ENCODE measurements at places on chromosomes 5 and 9. TPM values are rescaled to one million over a fixed set of nuclear protein-coding genes. Genes with fewer than 3 reads are reported as not detected.

- DNase-seq, result no peak
Measured at GRCh38 chr9:105694848-105695581, 674 bp downstream of the TMEM38B start.

GRCh38 chr5:68345171-68345570 is 129.6 kb downstream of the PIK3R1 start:
- DNase-seq, result no peak

GRCh38 chr5:74660873-74661272 is 20.3 kb upstream of the ENC1 start:
- no peak for DNase-seq

DNA sequence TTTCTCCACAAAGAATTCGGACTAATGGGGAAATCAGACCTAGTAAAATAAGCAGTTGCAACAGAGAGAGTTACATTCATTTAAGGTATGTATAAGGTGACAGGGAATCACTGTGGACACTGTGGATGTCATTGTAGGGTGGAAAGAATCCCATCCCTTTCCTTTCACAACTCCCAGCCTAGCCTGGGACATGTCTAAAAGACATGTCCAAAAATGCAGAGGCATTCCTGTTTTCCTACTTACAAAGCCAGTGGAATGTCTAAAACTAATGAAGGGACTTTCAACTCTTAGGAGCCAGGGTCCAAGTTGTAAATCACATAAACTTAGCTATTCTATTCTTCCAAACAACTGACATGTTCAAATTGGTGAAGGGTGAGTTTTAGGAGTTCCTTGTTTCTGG is 511.0 kb downstream of the PRELID2 start:
- DNase-seq, result no peak

GRCh38 chr5:178477802-178478201 is 112.4 kb downstream of the COL23A1 start:
- no peak for DNase-seq

DNA sequence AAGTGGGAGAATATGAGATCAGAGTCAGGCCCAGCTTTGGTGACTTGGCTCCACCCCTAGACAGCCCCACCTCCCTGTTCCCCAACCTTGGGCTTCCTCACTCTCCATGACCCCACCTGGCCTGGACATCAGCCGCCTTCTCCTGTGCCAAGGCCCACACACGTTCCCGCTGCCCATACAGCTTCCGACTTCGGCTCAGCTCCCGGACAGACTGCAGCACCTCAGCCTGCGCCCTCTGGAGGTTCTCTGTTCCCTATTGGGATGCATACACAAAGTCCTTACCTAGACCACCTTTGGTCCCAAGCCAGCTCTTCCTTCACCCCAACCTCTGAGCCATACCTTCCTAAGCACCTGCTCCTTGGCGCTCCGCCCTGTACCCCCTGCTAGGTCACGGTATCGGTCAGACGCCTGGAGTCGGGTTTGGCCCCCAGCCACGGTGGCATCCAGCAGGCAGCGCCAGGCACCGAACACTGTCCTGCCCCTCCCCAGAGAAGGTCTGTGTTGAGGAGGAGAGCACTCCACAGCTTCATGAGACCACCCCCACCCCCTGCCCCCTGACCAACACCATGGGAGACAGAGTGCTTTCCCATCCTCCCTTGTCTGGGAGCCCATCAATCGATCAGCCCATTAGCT is 2.0 kb downstream of the FCHSD1 start:
- DNase-seq, result no peak

- no peak for DNase-seq
Measured at GRCh38 chr9:133029994-133030316, 842 bp upstream of the GTF3C5 start.

DNA sequence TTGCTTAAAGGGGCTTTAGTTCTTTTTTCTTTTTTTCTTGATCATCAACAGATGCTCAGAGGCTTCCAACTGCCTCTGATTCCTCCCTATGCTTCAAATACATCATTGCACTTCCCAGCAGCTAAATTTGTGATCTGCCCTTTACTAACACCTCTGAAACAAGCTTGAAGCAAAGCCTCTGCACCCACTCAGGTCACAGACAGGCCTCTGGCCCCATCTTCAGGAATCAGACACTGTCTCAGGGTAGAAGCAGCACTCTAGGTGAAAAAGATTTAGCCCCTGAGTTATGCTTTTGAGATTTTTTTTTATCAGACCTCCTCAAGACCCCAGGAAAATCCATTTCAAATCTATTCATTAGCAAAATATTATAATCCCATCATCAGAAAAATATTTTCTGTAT is 91.5 kb downstream of the MAMDC2 start:
- DNase-seq, result no peak

DNA sequence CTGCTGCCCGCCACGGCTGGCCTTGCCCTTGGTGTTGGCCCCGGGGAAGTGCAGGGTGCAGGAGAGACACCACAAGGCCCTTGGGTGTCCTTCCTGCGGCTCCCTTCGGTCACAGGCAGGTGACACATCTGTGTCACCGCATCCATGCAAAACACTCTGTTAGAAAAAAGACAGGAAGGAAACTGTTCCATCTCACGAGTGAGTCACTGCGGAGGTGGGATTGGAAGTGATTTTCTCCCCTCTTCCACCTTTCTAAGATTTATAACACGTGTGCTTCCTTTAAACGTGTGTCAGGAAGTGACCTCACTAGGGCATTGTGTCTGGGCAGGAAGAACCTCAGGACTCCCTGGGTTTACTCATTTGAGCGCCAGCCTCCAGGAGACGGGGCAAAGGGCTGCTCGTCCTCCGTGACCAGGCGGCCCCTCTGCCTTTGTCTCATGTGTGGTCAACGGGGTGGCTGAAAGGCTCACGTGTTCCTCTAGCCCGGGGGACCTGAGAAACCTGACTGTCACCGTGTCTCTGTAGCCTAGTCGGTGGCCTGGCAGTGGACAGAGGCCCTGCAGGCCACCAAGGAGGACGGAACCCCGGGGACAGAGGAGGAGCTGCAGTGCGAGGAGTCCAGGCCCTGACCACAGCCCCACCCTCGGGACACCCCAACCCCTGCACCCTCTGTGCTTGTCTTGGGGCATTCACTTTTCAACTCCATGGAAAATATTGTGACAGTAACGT is 4.9 kb upstream of the LCN1 start:
- DNase-seq, result peak; percentile 24

GRCh38 chr9:29802454-29802853 is 2229.2 kb upstream of the C9orf72 start:
- no peak for DNase-seq

DNA sequence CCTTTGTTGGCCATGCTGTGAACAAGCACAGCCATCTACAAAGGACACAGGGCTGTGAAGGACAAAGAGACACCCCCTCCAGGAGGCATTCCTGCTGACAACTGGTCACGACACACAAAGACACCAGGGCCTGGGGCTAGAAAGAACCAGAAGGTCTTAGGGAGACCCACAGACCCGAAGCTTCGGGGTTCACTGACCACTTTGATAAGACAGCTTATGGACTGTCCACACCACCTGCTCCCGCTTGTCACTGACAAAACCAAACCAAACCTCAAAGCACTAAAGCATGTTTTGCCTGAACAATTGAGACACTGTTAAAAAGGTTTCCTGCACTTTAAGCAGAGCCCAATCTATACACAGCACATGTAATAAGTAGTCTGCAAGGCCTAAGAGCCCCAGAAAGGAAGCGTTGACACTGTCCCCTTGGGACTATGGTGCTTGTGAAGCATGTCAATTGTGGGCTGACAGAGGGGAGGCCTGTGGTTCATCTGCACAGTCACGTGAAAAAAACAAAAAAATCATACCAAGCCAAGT is 185.0 kb downstream of the GAPVD1 start:
- DNase-seq, result no peak

GRCh38 chr9:78585909-78586308 is 289.0 kb downstream of the PSAT1 start:
- DNase-seq, result no peak

DNA sequence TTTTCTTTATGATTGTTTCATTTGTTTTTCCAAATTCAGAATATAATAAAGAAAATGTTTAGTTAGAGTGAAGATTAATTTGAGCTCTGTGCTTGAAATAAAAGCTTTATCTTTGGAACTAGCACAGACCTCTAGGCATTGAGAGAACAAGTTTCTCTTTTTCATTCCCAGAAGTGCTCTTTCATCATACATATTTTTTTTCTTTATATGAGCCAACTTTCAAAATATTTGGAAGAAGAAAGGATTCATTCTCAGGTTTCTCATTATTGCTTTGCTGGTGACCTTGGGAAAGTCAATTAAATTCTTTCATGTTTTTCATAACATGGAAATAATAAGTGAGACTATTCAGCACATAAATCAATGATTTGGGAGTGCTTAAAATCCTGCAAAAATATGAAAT is 16.8 kb downstream of the CTXN3 start:
- no peak for DNase-seq

DNA sequence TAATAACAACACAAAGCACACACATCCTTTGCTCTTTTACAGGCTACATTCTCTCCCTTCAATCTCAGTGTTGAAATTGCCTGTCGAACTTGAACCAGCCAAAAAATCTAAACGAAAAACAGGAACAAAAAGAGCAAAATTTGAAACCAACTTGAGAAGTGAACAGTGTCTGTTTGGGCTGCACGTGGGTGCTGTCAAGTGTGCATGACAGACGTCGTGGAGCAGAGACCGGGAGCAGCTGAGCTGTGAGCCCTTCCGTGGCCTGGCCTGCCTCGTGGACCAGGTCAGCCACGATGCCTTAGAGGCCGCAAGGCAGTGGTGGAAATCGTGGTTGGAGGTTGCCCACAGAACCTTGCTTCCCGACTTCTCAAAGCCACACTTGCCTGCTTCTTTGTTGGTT is 34.8 kb upstream of the DENND1A start:
- no peak for DNase-seq

DNA sequence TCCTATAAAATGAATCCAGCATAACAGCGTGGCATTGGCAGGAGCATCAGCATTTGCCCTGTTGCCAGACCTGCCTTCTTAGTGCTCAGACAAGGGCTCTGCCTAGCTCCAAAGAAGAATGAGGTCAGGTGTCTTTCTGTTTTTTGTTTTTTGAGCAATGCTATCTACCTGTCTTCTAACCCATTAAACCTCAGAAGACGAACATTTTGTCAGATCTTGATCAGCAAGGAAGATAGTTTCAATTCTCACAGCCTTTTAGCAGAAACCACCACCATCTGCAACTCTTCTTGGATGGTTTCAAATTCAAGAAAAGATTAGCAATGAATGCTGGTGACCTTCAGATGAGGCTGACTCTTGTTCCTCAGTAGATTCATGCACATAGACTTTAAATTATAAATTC is 103.5 kb upstream of the IQGAP2 start:
- no peak for DNase-seq

GRCh38 chr9:130409246-130409645 is 35.5 kb upstream of the ASS1 start:
- DNase-seq, result no peak

DNA sequence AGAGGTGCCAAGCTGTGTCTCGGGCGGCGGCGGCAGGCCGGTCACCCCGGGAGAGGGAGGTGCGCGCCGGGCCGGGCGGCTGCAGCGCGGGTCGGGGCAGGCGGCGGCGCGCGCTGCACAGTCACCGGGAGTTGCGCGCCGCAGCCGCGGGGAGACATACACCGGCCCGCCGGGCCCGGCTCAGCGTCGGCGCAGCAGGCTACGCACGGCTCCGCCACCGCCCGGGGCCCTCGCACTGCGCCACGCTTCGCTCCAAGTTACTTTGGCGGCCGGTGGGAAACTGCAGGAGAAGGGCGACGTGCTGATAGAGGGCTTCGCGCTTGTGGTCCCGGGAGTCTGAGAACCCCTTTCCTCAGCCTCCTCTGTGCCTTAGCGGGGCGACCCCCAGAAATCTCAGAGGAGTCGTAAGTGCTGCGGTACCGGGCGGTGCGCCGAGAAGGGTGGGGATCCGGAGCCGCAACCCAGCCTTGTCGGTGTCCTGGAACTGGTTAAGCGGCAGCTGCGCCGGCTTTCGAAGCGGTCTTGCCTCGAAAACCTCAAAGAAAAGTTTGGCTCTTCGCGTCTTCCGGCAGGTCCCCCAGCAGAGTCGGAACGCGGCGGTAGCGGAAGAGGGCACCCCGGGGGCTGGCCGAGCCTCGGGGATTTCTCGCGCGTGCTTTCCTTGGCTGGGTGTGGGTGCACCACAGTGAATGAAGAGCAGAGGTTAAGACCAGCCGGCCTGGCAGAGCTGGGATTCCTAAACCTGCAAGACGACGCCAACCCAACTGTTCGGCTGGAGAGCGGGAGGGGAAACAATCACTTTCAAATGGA is at the start of gene EFNA5:
Gene EFNA5 (minus strand): TSS at position 6 of the 810 bp plus-strand sequence.
- no peak for DNase-seq

DNA sequence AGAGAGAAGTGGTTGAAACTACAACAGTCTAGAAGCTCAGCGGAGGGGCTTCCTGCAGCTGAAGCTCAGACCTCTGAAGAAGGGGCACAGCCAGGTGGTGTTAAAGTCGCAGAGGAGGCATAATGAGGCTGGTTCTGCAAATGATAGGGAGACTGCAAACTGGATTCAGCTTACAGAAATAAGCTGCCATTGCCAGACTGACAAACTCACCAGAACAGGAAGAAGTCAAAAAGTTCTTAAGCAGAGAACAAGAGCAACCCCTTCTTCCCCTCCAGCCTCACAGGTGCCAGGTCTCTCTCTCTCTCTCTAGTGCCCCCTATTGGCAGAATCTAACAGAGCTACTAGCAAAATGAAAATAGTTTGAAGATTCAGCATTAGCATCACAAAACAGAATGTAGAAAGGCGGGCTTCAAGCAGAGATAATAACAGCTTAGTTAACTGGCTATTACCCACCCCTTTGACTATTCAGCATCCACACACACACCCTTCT is 76.7 kb downstream of the GRAMD2B start:
- DNase-seq, result no peak

DNA sequence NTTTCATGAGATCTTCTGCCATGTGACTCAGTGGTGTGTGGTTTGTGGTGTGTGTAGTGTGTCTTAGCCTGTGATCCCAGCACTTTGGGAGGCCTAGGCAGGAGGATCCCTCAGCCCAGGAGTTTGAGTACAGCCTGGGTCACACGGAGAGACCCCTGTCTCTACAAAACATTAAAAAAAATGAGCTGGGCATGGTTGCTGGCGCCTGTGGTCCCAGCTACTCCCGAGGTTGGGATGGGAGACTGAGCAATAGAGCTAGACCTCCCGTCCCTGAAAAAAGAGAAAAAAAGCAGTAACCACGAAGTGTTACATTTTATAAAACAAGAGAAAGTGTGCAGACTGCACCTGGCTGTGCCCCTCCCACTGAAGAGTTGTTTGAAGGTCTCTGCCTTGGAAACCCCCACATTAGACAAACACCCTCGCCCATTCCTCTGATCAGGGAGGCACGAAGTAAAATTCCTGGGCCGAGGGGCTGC is 21.2 kb upstream of the RNU6ATAC start:
- no peak for DNase-seq

DNA sequence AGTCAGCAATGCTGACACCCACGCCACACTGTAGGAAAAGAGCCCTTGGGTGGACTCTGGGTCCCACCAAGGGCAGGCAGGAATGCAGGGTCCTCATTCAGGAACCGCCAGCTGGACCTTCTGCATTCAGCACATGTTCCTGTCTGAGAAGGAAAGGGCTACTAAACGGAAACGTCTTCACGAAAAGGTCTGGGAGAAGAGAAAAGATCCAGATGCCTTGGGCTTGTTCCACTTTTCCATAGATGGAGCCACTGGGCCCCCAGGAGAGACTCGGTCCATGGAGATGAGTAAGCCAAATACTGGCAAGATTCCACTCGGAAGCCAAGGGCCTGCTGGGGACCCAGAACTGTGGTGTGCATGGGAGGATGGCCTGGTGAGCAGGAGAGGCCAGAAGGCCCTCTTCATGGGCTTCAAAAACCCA is 38.4 kb downstream of the LHFPL2 start:
- DNase-seq, result no peak

GRCh38 chr9:20729523-20729922 is 45.5 kb downstream of the FOCAD start:
- DNase-seq, result no peak

The SLC22A4 gene
- total RNA-seq, result 4.4 TPM

The IL9 gene
- not detected for total RNA-seq

The KCNV2 gene
- not detected for total RNA-seq

The PDCD1LG2 gene
- total RNA-seq, result 24.3 TPM

The SHISAL2B gene
- total RNA-seq, result not detected

Data from pulmonary artery endothelial cell (primary cell).